Fibroblast of skin of back (primary cell): ENCODE measurements at places on chromosomes 2 and 18.
A peak's percentile ranks its signal among the peaks of the same experiment; 100 is the strongest.

DNA sequence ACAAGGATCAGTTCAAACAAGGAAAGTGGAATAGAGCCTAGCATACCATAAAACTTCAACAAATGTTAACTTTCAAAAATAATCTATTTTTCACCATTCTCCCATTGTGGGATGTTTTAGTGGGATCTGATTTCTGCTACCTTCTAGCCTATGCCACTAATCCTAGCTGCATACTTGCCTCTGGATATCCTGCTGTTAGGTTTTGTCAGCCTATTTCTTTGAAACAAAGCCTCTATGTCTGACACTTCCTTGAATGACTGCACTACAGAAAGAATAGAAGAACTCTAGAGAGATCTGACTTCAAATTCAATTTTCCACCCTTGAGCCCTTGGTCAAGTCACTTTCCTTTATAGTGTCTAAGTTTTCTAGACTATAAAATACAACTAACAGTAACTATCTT, 291.5 kb downstream of the PTH2R start:
- no peak for DNase-seq

- no peak for DNase-seq
Observed at GRCh38 chr18:5771343-5771742, 124.0 kb downstream of the TMEM200C start.

DNA sequence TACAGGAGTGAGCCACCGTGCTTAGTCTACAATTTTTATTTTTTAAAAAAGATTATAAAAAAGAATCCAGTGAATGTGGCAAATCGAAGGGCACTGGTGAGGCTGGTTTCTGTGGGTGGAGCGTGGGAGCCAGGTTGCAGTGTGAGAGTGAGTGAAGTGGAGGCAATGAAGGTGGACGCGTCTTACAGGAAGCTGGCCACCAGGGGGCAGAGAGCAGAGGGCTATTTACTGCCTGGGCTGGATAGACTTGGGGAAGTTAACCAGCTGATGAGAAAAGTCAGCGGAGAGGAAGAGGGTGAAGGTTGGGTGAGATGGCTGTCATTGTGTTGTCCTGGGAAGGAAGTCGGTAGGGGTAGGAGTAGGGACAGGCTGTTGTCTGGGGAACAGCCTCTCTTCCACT, 6.8 kb downstream of the SCTR start:
- DNase-seq: peak; percentile 23

GRCh38 chr2:143881246-143881645, 638.7 kb downstream of the ZEB2 start:
- no peak for DNase-seq

GRCh38 chr2:231369580-231370428, 25.7 kb upstream of the B3GNT7 start:
- DNase-seq: no peak

GRCh38 chr18:78408623-78409022, 571.0 kb upstream of the SALL3 start:
- DNase-seq: no peak

- no peak for DNase-seq
Observed at GRCh38 chr18:31983020-31983419, 35.6 kb upstream of the RNF125 start.

DNA sequence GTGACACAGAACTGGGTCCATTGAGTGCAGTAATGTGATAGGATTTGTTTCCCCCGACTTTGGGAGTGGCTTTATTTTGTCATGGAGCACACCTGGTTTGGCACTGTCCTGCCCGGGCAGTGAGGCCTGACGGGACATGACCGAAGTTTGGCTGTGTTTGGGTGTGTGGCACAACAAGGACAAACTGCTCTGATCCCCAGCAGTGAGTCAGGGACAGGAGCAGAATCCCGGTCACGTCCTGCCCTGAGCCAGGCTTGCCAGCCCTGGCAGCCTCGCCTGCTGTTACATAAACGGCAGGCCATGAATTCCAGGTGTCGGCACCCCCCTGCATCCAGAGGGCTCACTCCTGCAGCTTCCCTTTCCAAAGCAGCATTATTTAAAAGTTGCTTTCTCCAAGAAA, 45.7 kb downstream of the IMPA2 start:
- DNase-seq: no peak
